CD4-positive, alpha-beta memory T cell (primary cell): ENCODE measurements at places on chromosomes 12 and 14.

DNA sequence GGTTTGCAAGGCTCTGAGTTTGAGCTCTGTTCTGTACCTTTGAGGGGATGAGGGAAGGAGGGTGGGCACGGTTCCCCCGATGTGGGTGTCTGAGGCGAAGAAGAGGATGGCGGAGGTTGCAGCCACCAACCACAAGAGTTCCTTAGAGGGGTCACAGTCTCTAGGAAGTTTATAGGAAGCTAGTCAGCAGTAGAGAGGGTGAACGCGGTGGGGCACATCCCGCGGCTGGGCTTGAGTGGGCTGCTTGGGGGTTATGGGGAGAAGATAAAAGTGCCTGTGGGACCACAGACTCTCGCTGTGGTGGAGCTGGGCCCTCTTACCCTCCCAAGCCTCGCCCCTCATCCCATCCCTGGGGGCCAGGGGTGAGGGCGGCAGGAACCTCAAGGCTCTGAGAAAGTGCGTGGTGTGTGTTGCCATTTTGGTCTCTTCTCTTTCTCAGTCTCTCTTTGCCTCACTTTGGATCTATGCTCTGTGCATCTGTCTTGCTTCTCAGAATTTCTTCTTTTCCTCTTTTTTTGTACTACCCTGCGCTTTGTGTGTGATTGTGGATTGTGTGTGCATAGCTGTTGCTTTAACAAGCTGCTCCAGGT is 2.7 kb downstream of the CD4 start:
- DNase-seq, result no peak

- no peak for DNase-seq
These were observed 45.6 kb downstream of the FANCM start for GRCh38 chr14:45181329-45181728.

GRCh38 chr12:79933532-79934264 is 1.2 kb downstream of the PPP1R12A start:
- peak; percentile 45 for DNase-seq

GRCh38 chr12:94938583-94938982 is 64.9 kb downstream of the NDUFA12 start:
- DNase-seq, result no peak
